ENCODE measurements at places on chromosomes 6 and 20.

- no peak for DNase-seq
Measured at GRCh38 chr6:39114388-39114703, 640 bp downstream of the SAYSD1 start.

GRCh38 chr6:12544821-12545565 lies 171.6 kb upstream of the PHACTR1 start:
- no peak for DNase-seq

GRCh38 chr20:4546786-4547185 lies 174.9 kb upstream of the PRND start:
- DNase-seq: peak; percentile 75

GRCh38 chr6:63272397-63272796 lies 47.4 kb downstream of the LGSN start:
- no peak for DNase-seq

DNA sequence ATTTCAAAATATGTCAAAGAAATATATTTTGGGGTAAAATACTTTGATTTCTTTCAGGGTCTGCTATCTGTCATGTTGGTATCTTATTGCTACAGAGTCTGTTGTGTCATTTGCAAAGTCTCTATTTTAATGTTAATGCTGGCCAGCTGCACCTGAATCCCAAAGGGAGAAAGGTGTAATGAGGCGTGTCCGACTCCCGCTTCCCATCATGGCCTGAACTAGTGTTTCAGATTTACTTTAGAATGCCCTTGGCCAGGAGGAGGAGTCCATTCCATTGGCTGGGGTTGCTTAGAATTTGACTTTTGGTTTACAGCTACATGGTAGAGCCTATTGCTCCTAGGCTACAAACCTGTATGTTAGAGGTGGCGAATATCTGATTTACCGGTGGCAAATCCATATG lies 69.3 kb downstream of the FAM50B start:
- no peak for DNase-seq

GRCh38 chr6:46378882-46379416 lies 112.3 kb downstream of the RCAN2 start:
- DNase-seq: no peak

DNA sequence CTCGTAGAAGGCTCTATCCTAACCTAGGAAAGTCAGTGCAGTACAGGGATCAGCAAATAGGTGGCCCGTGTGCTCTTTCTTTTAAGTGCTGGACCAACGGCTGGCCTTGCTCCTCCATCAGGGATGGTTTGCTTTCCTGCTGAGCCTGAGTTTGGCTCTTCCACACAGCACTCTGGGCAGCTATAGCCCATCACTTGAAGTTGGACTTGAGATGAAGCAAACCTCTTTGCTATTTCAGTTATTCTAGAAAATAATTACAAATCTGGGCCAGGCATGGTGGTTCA lies 66.9 kb upstream of the KCNK16 start:
- DNase-seq: no peak

GRCh38 chr6:170231293-170232185 lies 59.3 kb downstream of the DLL1 start:
- no peak for DNase-seq

GRCh38 chr6:14068133-14068532 lies 49.4 kb upstream of the CD83 start:
- peak; percentile 53 for DNase-seq

DNA sequence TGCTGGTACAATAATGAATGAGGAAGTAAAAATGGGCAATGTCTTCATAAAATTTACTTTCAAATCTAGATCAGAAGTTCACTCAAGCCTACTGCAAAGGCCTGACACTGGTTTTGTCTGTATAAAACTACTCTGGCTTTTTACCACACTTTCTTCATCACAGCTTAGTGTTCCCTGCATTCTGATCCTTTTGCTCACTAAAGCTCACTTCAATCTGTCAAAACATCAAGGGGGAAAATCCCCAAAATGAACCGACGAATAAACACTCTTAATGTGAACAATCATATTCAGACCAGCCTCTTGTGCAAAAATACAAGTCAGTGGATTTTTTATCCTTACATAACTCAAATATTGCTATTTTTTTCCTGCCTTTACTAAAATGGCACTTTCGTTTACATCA lies 98.5 kb downstream of the PRDM1 start:
- DNase-seq: no peak

- no peak for DNase-seq
Measured at GRCh38 chr6:39347206-39347605, 24.7 kb upstream of the KCNK16 start.

- DNase-seq: no peak
Measured at GRCh38 chr20:21393166-21393565, 4.2 kb downstream of the NKX2-4 start.

DNA sequence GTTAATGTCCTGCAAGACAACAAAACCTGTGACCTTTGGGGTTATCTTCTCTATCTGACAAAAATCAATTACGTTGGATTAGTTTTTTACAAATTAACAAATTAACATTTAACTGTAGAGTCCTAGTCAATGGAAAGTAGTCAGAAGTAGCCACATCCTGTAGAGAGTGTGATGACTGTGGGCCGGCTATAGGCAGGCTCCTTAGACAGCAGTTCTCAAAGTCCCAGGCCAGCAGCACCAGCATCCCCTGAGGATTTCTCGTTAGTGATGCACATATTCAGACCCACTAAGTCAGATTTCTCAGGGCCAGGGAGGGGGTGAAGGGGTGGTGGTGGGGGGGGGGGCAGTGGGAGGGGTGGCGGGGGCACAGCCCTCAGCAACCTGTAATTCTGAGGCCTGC lies 37.2 kb downstream of the ZNF341 start:
- DNase-seq: no peak

DNA sequence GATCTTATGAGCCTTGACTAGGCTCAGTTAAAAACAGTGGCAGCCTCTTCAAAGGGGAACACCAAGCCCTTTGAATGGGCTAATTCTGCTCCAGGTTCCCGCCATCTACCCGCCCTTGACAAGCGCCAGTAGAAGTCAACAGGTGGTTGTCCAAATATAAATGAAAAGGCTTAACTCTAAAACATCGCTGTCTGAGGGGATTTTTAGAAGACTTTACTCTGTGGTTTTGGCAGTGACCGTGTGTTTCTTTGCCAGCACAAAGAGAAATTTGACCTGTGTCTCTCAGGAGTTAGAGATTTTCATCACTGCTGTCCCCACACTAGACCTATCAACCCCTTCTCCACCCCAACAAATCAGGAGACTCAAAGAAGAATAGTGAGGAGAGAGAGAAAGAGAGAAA lies 19.8 kb upstream of the SIM1 start:
- no peak for DNase-seq

- DNase-seq: no peak
Measured at GRCh38 chr6:18846327-18846726, 459.2 kb downstream of the RNF144B start.

GRCh38 chr20:1953621-1954020 lies 40.2 kb downstream of the PDYN start:
- no peak for DNase-seq

DNA sequence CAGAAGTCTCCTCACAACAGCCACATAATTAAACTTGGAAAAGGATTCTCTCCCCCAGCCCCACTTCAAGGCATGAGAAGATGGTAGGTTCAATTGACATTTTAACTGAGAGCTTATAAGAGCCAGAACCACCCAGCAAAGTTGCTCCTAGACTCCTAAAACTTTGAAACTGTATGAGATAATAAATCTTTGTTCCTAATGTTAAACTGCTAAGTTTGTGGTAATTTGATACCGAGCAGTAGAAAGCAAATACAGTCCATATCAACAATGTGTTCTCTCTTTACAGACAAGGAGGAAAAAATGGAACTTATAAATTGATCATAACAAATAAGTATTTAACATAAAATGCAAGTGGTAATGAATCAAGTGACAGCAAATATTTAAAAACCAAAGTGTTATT lies 831.8 kb downstream of the MAFB start:
- no peak for DNase-seq

- DNase-seq: no peak
Measured at GRCh38 chr6:8114956-8115355, 12.6 kb upstream of the EEF1E1 start.

- DNase-seq: no peak
Measured at GRCh38 chr6:98324446-98324845, 509.9 kb upstream of the POU3F2 start.

- DNase-seq: no peak
Measured at GRCh38 chr6:111150577-111150976, 63.3 kb downstream of the SLC16A10 start.

DNA sequence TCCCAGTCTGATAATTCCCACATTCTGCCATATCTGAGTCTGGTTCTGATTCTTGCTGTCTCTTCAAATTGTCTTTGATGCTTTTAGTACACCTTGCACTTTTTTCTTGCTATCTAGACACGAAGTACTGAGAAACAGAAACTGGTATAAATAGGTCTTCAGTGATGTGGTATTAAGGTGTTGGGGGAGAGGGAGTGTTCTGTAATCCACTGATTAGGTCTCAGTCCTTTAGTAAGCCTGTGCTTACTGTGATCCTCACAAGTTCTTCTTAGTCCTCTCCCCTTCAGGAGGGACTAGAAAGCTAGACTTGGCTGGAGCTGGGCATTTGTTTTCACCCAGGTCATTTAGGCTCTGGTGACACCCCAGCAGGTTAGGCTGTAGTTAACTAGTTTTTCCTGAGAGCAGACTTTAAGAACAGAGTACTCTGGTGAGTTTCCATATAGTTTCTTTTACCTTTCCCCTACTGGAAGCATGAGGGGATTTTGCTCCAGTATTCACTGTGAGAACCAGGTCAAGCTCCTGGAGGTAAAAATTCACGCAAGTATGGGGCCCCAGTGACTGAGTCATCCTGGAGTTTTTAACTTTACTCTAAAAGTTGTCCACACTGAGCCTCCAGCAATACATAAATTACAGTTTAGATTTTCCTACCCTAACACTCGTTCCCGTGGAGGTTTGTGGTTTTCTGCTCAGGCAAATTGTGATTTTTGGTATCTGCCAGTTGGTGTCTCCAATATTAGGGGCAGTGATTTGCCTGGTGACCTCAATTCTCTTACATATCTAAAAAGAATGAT lies 154.6 kb downstream of the CDKAL1 start:
- no peak for DNase-seq

GRCh38 chr6:110039981-110040383 lies 61.9 kb downstream of the GPR6 start:
- DNase-seq: no peak

DNA sequence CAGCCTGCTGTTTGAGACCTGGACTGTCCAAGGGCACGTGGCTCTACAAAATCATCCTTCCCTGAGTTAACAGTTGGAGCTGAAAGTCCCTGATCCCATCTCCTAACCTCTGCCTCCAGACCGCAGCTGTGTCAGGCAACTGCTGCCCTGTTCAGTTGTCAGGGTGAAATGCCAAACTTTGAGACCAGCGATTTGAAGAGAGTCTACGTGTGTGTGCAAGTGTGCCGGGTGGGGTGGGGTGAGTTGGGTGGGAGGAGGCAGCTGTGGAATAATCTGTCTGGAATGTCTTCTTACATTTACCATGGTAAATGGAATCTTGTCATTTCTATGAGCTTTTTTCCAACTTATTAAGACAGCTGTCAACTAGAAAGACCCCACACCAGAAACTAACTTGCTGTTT lies 81.0 kb upstream of the FAM8A1 start:
- DNase-seq: no peak

GRCh38 chr6:111680015-111680712 lies 74.5 kb upstream of the TRAF3IP2 start:
- no peak for DNase-seq

DNA sequence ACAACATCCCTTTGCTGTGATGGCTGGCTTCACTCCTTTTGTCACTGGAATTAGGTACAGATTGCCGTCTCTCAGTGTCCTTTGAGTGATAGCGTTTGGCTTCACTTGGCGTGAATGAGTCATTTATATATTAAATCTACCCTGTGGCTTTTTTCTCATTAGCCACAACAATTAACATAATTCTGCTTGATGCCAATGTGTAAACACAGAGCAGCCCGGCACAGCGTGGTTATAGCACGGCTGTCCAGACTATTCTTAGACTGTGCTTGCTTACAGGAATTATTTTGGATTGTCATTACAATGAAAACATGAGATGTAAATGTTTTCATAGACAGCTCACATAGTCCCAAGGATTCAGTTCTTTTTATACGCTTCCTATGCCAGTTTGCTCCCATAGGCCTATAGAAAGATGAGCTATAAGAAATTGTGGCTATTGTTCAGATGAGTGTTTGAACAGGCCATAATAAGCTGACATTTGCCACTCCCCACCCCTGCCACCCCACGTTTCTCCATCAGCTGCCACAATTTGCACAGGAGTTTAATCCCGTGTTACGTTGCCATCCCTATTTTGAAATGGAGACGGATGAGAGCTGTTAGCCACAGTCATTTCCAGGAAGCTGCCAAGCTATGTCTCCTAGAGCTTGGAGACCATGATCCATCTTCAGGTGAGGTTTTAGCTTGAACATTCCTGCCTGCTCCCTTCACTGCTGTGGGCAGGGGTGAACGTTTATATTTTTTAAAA lies 65.9 kb downstream of the PPP1R14C start:
- DNase-seq: no peak

GRCh38 chr6:53701333-53702218 lies 36.0 kb upstream of the KLHL31 start:
- no peak for DNase-seq

GRCh38 chr20:6870559-6870958 lies 103.1 kb downstream of the BMP2 start:
- DNase-seq: no peak

DNA sequence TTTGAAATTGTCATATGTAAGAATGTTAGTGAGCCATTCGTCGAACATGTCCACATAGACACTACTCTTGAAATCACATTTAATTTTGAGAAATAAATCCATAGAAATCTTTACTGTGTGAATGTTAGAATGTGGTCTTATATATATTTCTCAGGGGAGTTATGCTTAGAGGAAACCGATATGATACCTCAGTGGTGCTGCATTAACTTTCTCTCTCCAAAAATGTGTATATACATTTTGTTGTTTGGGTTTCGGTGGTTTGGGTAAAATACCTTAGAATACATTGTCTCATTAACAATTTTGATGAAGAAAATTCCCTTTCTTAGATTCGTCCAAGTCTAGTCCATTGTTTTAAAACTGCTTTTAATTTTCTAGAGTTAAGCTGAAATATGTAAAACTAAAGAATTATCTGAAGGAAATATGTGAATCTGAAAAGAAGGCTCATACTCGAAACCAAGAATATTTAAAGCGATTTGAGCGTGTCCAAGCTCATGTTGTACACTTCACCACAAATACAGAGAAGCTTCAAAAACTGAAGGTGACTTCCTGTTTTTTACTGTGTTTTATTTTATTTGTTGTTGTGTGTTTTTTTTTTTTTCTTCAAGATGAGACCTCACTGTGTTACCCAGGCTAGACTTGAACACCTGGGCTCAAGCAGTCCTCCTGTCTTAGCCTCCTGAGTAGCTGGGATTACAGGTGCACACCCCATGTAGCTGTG lies 10.3 kb downstream of the KIZ start:
- no peak for DNase-seq

GRCh38 chr6:71537717-71538116 lies 249.1 kb downstream of the OGFRL1 start:
- no peak for DNase-seq

DNA sequence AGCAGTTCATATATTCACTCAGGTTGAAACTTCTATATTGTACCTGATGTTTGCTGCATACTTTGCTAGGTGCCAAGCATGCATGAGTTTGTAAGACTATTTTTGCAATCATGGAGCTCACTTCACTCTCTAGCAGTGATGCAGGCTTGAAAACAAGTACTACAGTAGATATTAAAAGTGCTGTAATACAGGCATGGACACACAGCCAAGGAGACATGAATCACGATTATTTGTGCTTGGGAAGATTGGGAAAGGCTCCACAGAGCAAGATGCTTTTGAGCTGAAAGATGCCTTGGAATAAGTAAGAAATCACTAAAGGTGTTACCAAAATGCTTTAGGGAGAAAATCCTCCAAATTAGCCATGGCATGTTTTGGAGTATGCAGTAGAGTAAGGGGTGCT lies 427.4 kb downstream of the UTRN start:
- DNase-seq: no peak
